ENCODE measurements at places on chromosomes 1 and 21.

GRCh38 chr1:163263818-163264655 is 57.7 kb upstream of the NUF2 start:
- DNase-seq = no peak

- DNase-seq = no peak
Observed at GRCh38 chr1:86470859-86471258, 2.1 kb downstream of the CLCA1 start.

DNA sequence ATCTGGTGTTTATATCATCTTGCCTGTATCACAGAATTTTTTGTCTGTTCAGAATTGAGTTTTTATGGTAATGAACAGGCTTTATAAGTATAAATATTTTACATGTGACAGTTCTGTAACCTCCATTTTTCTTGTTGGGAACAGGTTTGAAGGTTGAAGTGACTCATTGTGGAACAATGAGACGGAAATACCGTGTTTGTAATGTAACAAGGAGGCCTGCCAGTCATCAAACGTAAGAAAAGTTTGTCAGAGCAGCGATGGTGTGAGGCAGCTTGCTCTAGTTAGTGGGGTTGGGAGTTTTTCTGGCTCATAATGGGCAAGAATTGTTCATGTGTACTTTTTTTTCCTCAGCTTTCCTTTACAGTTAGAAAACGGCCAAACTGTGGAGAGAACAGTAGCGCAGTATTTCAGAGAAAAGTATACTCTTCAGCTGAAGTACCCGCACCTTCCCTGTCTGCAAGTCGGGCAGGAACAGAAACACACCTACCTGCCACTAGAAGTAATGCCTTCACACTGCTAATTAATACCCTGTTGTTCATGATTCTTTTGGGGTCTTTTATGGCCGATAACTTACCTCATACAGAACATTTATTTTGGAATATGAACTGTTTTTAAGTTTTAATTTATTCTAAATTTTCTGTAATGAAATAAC is 75.2 kb upstream of the TEKT2 start:
- DNase-seq = no peak

- no peak for DNase-seq
Observed at GRCh38 chr1:165376041-165376810, 19.7 kb upstream of the LMX1A start.

DNA sequence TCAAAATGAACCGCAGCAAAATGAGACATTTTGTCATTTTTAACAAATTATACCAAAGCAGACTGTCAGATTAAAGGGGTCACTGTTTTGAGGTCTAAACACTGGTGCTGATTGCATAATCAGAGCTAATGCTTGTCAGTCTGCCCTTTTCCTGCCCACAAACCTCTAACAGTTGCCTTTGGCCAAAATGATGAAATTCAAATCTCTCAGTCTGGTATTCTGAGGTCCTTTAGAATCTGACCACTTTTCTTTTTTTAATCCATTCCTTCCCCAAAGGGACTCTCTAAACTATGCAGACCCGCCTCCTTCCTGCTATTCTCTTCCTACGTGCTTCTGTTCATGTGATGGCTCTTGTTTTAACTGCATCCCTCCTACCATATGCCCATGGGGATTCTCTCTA is 145.2 kb upstream of the SPATA6 start:
- no peak for DNase-seq

DNA sequence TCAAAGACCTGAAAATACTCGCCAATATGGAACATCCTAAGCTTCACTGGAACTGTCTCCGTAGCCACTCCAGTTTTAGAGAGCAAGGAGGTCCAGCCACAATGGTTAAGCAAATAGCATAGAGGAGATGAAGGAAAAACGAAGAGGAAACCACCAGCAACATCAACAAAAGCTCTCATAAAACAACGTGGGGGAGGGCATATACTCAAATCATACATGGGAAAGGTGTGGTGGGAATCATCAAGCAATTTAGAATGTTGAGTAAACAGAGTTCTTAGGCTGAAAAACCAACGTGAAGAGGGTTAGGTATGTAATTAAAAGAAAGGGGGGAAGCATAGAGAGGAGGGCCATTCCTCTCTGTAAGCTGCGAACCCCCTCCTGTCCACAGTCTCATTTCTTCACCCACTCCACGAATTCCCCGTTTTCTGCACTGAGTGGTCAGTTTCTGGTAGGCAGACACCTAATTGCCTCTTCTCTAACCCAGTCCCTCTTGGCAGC is 1.0 kb downstream of the TMEM59 start:
- DNase-seq = no peak

DNA sequence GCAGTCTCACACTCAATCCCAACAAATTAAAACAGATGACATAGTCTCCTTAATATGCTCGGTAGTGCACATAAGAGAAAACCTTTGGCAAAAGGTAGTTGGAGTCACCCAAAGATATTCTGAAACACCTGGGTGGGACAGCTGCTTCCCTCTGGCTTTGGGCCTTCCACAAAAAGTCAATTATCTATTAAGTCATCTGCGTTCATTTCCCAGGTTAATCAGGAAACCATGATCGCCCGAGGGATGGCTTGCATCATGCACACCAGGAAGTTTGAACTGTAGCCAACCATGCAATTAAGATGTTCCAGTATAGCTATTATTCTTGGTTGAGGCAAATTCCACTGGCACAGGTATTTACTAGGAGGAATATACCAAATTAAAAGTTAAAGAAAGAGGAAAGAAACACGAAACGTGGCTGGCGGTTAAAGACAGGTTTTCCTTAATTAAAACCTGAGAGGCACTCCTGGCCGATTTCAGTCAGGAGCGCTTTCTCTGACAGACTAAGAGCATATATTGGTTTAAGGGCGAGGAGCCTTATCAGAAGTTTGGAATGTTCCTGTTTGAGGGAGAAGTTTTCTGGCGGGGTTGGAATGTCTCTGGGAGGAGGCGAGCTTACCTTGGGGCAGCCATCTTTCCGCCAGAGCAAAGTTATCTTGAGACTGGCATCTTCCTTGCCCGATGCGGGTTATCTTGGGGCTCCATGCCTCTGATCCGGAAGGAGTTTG is 19.9 kb downstream of the CLDN17 start:
- DNase-seq = no peak

DNA sequence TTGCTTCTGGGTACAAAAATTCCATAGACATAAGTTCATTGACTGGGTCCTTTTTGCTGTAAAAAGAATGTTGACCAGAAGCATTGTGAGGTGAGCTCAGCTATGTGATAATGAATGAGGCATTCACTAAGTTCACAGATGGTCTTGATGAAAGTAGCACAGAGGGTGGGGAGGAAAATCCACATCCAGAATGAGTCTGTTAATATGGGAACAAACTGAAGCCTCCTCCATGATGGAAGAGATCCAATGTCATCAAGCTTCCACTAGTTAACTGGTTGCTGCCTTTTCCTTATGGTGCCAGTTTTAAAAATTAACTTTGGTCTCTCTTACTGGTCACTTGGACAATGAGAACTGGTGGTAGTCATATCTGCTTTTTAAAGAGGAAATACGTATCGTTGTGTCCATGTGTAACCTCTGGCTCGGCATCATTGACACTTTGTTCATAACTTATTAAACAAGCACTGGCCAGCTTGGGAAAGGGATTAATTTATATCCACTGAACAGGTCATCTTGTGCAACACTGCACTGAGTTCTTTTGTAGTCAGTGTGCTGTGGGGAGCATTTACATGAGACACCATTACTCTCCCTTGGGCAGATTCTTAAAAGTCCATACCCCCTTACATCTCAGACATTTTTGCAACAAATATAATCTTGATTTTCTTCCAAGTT is 88.6 kb downstream of the ADAMTS1 start:
- DNase-seq = no peak

DNA sequence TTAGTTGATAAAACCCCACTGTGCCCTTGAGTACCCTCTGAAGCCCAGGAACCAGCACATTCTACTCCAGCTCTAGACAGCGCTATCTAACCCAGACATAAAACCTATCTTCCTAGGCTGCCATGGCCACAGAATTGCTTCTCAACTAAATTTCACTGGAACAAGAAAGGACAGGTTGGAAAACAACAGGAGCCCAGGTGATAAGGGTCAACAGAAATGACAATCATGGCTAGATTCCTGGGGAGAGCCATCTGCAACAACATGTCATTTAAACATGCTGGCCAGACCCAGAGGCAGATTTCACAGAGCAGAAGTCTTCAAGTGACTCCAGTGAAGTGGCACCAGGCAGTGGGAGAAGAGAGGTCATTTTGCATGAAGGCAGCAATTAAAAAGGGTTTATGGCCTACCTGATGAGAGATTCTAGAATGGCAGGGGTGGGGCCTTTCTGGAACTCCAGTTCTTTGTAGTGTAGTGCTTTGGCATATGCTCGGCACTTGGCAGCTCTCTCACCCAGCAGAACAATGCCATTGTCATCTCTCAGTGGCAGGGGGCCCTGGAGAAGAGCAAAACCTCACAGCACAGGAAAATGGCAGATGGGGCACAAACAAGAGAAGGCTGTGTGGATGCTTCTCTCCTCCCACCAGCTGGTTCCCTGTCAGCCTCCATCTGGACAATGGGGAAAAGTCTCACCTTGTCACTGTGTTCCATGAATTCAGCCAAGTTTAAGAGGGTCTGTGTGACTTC is 9.9 kb downstream of the ANGPTL7 start:
- DNase-seq = no peak

GRCh38 chr1:208178091-208178529 is 66.1 kb downstream of the PLXNA2 start:
- no peak for DNase-seq

DNA sequence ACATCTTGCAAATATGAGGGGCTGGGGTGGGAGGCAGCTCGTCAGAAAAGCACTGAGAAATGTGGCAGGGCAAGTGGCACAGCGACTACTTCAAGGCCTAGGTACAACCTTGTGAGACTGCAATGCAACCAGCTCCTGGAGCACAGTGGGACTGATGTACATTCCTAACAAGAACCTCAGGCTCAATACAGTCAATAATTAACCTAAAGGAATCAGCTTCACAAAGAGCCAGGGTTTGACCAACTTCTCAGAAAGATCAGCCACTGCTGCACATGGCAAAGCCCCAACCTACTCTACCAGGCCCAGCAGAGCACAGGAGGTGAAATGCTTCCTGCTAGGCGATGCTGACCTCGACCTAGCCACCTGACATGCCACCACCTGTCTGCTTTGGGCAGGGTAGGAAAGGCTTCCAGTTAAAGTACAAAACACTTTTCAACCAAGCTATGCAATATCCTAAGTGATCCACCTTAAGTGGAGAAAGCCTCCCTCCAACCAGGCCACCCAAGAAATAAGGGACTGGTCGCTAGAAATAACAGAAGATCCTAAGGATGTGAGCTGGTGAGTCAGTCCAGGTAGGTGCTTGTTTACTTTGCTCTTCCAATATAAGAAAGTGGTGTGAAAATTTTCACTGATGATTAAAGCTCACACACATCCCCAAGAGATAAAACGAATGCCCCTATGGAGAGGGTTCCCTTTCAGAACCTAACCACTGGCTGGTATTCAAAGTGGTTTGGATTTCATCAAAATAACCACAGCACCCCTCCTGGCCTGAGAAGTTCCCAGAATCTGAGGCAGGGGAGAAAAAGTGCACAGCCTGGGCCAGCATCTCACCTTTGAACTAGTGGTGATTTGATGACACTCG is 2.1 kb downstream of the RIPK4 start:
- DNase-seq = no peak

DNA sequence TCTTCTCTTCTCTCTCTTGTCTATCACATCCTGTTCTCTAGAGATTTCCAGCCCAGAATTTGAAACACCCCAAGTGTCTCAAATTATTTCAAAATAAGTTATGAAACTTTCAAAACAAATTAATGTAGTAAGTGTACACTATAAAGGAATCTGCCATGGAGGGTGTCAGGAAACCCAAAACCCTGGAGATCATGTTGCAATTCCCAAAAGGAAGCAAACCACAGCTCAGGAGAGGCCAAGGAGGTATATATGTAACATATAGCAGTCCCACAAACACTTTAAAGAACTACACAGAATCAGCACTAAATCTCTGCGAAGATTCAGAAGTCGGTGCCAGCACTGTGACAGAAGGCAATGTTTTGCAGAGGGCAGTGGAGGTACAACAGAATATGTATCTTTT is 26.6 kb downstream of the PTPN14 start:
- no peak for DNase-seq

DNA sequence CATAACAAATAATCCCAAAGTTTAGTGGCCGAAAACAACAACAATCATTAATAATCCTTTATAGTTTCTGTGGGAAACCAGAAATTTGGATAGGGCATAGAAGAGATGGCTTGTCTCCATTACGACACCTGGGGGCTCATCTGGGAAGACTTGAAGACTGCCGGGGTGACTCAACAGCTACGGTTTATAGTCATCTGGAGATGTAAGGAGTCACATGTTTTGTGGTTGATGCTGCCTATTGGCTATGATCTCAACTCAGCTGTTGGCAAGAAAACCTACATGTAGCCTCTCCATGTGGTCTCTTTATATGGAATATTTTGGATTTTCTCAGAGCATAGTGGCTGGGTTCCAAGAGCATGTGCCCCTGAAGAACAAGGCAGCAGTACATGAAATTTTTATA is 29.3 kb upstream of the TSPAN2 start:
- no peak for DNase-seq

DNA sequence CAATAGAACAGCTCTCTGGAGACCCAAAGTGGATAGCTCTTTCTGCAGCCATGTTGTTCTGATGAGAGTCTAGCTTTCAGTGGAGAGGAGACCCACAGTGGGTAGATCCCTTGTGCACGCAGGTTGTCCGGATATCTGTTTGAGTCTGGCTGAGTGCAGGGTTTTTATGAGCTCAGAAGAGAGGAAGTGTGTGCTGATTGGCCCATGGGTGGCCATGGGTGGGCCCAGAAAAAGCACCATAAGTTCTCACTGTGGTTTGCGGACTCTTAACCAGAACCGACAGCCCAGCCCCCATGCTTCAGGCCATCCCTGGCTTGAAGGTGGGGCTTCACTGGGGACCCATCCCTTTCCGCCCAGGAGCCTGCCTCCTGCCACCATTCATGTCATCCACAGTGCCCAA is 17.0 kb downstream of the FAM20B start:
- no peak for DNase-seq

DNA sequence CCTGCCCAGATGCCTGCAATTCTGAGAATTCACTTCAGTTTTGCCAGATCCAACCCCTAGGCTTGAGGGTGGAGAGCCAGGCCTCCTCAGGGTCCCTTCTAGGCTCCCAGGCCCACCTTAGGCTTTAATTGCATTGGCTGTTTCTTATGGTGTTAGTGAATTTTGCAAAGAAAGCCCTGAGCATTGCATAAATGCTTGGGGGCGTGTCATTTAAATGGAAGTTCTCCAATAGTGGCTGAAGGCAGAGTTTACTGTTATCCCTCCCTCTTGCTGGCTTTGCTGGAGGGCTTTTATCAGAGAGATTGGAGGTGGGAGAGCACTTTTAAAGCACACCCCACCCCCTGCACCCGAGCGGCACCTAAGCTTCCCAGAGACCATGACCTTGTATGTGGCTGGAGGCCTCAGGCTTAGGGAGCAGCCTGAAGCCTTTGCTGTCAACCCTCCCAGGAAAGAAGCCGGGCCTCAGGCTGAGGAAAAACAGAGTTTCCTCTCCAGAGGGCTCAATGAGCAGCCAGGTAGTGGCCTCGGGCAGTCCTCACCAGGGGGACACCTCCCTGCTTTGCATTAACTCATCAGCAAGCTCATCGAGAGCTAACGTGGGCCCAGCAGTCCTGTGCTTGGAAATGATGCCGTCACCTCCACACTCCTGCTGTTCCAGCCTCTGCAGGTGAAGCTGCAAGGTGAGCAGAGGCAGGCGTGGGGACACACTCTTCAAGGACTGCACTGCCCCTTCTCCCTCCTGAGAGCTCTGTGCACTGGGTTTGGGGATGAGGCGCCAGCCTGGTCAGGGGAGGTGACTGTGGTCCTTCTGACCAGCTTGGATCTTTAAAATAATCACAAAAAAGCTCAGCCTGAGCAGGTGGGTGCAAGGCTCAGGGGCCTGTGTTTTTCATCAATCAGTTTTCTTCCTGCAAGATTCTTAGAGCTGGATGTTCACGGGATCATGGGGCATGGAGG is 58.0 kb downstream of the STUM start:
- no peak for DNase-seq

- no peak for DNase-seq
Observed at GRCh38 chr1:217943361-217943760, 312.2 kb downstream of the SPATA17 start.
